ENCODE measurements at places on chromosomes 2 and 18. TPM values are rescaled to one million over a fixed set of nuclear protein-coding genes. Genes with fewer than 3 reads are reported as not detected.

DNA sequence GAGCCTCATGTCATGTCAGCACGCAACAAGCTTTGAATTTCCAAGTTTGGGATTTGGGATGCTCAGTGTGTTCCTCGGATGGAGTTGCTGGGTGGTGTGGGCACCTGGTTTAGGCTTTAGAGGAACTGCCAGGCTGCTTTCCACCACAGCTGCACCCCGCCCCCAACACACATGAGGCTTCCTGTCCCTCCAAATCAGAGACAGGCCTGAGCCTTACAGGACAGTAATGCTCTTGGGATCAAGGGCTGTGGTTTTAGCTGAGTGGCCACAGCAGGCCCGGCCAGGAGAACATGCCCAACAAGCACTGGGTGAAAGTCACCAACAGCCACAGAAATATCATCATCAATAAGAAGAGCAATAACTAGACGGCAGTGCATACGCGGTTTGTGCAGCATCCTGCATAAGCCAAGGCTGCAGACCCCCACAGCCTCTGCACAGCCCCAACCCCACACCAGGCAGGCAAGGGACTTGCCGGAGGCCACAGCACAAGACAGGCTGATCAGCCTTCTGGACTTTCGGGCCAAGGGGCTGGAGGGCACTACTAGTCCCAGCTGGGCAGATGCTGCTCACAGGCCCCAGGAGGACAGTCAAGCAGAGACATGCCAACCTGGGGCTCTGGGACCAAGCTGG lies 29.7 kb upstream of the GPC1 start:
- no peak for DNase-seq

- no peak for DNase-seq
These were observed at the start of gene DSC1 for GRCh38 chr18:31162825-31163435. Gene DSC1 (minus strand): TSS chr18:31162856. CDS start chr18:31162594, 262 bp downstream.

GRCh38 chr2:42793334-42794270 lies 1.2 kb upstream of the HAAO start:
- DNase-seq, result no peak

GRCh38 chr2:195304310-195304709 lies 352.7 kb upstream of the SLC39A10 start:
- no peak for DNase-seq

- DNase-seq, result peak; percentile 84
These were observed 239.9 kb upstream of the FOSL2 start for GRCh38 chr2:28152585-28153280.

Gene RAD51AP2
- 0.10 TPM for total RNA-seq

DNA sequence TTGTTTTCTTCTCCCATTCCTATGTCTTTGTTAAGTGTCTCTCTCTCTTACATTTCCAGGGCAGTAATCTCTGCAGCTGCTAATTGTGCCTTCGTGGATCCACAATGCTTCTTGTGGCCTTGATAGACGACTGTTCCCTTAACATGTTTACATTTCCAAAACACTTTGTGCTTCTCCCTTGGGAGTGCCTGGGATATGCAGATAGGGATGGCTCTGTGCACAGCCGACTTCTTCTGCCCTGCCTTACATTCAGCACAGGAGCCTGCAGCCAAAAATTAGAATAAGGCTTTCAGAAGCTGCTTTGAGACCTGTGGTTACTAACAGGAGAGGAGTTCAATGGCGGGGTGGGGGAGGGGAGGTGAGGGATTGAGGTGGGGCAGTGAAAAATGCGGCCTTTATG lies 328.9 kb downstream of the TDRD15 start:
- DNase-seq, result no peak

DNA sequence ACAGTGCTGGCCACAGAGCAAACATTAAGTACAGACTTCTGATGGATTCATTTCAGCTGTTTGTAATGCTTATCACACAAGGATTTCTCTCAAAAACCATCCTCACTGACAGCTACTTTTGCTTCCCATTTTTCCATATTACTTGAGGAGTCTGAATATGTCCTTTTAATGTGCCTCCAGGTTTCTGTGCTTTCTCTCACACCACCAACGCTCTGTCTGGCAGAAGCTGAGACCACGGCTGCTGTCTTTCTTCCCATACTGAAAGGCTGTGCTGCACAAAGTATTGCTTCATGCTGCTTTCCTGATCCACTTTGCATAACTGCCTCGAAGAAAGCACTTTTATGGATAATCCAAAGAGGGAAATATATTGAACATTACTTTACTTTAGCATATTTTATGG lies 312.1 kb upstream of the ZEB2 start:
- no peak for DNase-seq

Data from astrocyte (in vitro differentiated cells and primary cell).